ENCODE measurements at places on chromosomes 5 and 9.

DNA sequence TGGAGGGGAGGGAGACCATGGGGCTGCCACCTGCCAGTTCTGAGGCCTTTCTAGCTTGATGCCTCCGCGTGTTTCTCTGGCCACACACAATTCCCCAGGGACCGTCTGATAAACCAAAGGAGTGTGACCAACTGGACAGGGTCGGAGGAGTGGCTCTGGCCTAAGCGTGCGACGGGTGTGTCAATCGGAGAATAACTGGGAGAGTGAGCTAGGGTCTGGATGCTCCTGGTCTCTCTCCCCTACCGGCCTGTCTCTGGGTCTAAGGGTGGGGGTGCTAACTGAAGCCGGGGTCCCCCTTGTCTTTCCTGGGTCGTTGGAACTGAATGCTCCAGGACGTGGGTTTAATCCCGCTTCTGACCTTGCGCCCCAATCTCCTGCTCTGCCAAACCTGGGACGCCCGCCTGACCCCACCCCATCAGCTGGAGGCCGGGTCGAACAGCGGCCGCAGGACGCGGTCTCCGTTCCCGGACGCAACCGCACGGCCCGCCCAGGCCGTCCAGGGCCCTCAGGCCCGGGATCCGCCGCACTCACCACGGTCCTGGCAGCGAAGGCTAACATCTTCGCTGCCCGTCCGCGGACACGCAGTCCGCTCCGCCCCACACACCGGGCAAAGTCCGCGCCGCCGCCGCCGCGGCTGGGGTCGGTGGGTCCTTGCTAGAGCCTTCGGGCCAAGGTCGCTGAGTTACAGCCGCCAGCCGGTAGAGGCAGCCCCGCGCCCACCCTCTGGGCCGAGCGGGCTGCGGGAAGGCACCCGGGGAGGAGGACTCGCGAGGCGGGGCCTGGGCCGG, 447 bp downstream of the CRAT start:
- DNase-seq, result no peak

- no peak for DNase-seq
Observed at GRCh38 chr9:96246267-96246671, 55.7 kb downstream of the HSD17B3 start.

- no peak for DNase-seq
Observed at GRCh38 chr5:168163966-168164365, 127.5 kb upstream of the WWC1 start.

DNA sequence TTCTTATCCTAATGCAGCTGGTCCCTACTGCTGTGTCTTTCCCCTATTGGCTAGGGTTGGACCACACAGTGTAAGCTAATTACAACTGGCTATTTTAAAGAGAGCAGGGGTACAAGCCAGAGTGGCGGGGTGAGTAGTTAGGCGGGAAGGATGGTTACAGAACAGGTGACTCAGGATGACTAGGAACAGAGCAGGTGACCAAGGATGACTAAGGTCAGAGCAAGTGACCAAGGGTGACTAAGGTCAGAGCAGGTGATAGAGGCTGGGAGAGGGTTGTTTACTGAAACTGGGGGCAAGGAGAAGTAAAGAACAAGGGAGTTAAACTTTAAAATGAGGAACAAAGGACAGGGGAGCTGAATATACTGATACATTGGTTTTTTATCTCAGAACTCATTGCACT, 125.4 kb downstream of the PTTG1 start:
- no peak for DNase-seq

DNA sequence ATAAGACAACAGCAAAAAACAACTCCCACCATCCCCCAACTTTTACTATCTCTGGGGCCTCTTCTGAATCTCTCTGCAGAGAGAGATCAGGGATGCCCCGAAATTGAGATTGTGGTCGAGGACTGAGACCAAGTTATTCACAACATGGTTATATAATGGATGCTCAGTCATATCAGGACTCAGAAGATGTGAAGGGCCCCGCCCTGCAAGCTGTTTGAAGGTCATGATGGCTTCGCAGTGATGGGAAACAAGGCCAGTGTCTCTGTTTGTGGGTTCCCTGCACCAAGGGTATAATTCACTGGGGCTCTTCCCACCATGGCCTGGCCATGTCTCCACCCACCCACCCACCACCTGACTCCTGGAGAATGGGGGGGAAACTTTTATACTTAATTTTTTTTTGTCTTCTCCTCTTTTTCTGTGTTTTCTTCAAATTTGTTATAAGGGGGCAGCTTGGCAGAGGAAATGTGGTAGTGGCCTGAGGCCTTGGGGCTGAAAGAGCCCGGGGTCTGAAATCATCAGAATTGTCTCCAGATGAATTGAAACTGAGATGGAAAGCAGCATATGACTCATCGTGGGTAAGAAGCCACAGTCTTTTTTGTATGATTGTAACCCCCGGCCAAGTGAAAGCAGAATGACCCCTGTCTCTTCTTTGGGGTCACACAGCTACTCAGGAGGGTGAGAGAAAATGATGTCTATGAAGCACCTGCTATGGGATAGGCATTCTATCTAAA, 15.0 kb upstream of the TEX48 start:
- DNase-seq, result no peak

- DNase-seq, result no peak
Observed at GRCh38 chr5:43202380-43202779, 10.4 kb downstream of the NIM1K start.

DNA sequence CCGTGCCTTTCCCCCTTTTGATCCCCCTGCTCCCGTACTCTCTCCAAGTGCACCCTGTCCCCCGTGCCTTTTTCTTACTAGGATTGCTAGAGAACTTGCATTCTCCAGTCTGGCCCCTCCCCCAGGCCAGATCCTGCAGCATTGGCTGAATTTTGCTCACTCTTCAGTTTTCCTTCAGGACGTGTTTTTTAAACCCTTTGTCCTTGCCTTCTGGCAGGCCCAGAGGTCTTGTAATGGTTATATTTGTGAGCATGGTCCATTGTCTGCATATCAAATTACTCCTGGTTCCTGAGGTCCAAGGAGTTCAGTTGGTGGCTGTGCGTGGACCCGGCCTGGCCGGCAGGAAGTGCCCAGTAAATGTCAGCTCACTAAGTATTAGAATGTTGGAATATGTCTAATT, 606 bp downstream of the TBC1D13 start:
- DNase-seq, result no peak

DNA sequence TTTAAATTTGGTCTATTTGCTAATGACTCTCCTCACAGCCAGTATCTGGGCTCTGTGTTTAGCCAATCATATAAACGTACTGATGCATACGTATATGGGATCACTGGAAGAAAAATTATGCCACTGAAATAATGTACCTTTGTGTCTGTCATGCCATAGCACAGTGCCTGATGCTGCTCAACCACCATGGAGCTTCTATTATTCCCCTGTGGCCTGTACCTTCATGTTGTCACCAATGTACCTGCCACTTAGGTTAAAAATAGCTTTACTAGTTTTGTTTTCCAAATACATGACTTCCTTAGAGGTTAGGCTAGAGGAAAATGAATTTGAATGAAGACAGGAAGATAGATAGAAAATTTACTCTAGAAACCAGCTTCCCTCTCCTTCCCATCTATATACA, 34.6 kb downstream of the HACD4 start:
- DNase-seq, result no peak

DNA sequence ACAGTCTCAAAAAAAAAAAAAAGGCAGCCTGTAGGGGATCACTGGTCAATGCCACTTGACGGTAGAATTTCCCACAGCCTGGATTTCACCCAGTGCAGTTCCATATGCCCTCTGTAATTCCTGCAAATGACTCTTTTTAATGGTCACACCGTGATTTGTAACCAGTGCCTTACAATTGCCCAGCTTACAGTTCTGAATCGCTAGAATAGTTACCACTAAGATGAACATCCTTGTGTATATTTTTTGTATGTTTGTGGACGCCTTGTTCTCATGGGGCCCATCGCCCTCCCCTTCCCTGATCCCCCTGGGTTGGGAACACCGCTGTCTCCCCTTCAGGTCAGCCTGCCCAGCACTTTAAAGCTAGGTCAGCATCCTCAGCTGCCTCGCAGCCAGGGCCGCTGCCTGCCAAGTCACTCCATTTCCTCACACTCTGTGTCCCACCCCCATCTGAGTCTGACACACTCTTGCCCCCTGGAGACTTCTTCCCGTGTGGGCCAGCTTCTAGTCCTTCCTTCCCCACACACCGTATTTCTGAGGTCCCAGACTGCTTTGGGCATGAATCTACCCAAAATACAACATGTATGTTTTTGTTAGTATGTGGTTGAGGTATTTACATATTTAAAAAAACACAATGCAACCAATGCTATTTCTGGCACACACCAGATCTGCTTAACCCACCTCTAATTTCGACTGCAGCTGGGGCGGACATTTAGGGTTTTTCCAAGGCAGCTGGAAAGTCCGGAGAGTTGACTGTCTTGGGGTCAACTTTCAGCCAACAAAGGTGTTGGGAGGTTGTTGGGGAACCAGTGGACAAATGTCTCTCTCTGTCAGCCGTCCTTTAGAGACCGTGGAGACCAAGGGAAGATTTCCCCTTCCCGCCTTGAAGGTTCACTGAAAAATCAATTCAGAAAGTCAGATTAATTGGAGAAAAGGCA, 120.5 kb upstream of the NEK6 start:
- DNase-seq, result no peak

DNA sequence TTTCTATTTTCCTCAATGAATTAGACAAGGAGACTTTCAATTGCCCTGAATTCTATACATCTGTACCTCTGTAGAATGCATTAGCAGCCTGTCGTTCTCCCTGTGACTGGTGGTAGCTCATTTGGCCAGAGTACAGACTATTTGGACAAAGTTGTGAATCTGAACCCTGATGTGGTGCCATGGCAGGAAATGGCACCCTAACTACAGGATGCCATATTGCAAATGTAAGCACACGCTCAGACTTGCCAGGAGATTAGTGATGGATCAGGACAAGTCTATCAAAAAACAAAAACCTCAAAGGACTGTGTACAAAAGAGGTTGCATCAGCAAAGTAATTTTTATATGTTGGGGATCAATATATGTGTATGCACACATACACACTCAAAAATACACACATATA, 58.3 kb downstream of the SVEP1 start:
- DNase-seq, result no peak

DNA sequence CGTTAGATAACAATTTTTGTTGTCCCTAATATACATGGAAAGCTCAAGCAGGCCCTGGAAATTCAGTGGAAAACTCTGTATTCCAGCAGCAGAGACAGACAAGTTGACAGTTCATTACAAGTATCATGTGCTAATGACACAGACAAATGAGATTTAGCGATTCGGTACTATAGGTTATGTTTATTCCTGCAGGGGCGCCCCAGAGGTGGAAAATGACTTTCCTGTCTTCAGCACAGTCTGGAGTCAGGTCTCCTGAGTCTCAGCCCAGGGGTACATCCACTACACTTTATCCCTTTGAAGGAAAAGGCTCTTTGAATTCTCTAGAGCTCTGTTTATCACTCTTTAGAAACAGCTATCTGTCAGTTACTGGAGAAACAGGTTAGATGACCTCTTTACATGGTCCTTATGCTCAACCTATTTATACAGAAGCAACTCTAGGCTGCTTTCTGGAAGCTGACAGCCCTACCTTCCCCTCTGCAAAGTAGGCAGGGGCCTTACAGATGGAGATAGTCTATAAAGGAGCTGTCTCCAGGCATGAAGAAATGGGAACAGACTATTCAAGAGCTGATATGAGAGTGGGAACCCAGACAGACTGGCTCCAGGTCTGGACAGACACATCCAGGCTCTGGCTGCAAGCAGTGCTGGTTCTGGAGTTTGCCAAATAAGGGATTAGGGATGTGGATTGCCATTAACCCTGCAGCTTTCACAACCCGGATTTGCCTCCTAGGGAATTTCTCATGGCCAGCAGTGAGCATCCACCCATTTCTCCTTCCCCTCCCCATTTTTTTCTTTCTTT, 7.2 kb upstream of the SLC31A2 start:
- DNase-seq, result no peak

GRCh38 chr5:140248414-140248813, 54.5 kb downstream of the PFDN1 start:
- no peak for DNase-seq

- DNase-seq, result no peak
Observed at GRCh38 chr5:80763873-80764647, 109.3 kb upstream of the DHFR start.

GRCh38 chr5:55021410-55021809, 2.6 kb upstream of the GZMK start:
- no peak for DNase-seq

DNA sequence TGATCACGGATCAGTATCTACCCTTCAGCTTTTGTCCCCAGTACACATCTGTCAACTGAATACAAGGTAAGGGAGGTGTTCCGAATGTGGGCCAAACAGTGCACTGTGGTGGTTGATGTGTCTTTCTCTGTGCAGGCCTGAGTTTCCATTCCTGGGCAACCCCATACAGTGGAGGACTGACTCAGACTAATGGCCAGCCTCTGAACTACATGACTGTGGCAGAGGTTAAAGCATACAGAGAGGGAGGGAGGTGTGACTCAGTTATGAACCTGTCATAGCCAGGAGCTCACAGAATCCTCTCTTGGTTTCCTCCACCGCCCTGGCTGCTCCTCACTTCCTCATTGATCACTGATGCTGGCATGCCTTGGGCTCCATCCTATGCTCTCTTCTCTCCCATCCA, 136.4 kb upstream of the TAS2R1 start:
- DNase-seq, result no peak

DNA sequence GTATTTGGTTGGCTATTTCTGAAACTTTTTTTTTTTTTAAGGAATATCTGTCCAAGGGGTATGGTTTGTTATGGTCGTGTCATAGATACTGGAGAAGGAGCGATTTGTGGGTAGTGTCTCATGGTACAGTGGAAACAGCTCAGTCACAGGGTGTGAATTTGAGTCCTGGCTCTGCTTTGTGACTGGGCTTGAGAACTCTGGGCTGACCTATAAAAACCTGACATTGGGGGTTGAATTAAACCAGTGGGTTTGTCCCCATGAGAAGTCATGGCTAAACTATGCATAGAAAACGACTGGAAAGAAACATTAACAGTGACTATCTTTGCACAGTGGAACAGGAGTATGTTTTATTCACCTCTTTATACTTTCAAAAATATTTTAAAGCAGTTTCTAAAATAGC, 54.7 kb downstream of the MACROH2A1 start:
- DNase-seq, result no peak

DNA sequence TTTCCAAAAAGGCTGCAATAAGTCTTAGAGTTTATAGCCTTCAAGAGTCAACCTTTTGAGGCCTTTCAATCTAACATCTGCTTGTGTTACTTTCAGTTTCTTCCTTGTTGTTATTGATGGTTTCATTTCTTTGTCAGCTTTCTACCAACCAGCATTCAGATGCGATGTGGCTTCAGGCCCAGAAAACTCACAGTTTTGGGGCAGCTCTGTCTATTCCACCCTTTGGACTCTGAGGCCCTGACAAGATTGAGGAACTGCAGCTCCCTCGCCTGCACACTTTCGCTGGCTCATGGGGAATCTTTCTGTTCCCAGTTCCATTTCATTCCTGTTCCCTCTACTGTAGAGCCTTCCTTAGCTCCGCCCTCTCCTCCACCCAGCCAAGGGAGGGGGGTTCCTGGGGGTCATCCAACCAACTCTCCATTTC, 13.3 kb upstream of the WHRN start:
- no peak for DNase-seq

- no peak for DNase-seq
Observed at GRCh38 chr9:94593459-94594345, at the start of gene FBP2. TSS of gene FBP2 (minus strand) at chr9:94593824. CDS start at chr9:94593726, 98 bp downstream.

DNA sequence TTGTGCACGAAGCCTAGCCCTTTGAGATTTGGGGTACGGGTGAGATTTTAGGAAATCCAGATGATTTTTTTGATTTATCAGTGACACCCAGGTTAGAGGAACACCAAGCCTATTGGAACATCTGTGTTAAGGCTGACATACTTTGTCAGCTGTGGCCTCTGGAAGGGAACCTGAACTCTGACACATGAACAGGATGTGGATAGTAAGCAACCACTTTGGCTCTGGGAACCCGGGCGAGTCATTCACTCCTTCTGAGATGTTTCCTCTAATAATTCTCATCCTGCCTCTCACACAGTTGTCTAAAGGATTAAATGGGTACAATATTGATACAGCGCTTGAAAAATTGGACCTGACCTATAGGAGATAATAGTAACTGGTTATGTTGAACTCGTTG, 67.8 kb downstream of the FGF1 start:
- no peak for DNase-seq
